ENCODE measurements at places on chromosomes 11 and 22. TPM values are rescaled to one million over a fixed set of nuclear protein-coding genes. Genes with fewer than 3 reads are reported as not detected.

- DNase-seq = no peak
Observed at GRCh38 chr22:48734961-48735360, 1092.7 kb downstream of the BRD1 start.

DNA sequence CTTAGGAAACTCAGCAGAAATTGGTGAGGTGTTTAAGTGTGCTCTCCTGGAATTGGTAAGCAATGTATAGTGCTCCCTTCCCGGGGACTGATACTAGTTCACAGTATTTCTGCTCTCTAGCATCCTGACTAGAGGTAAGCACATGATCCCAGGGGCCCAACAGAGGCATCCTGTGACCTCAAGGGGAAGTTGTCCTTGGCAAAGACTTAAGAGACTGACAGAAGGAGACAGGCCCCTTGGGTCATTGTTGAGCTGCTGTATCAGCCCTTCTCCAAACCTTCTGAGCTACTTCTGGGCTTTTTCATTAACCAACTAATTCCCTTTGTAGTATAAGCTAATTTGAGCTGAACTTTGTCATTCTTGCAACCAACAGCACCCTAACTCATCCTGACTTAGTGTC, 4.3 kb upstream of the TBC1D22A start:
- DNase-seq = no peak

DNA sequence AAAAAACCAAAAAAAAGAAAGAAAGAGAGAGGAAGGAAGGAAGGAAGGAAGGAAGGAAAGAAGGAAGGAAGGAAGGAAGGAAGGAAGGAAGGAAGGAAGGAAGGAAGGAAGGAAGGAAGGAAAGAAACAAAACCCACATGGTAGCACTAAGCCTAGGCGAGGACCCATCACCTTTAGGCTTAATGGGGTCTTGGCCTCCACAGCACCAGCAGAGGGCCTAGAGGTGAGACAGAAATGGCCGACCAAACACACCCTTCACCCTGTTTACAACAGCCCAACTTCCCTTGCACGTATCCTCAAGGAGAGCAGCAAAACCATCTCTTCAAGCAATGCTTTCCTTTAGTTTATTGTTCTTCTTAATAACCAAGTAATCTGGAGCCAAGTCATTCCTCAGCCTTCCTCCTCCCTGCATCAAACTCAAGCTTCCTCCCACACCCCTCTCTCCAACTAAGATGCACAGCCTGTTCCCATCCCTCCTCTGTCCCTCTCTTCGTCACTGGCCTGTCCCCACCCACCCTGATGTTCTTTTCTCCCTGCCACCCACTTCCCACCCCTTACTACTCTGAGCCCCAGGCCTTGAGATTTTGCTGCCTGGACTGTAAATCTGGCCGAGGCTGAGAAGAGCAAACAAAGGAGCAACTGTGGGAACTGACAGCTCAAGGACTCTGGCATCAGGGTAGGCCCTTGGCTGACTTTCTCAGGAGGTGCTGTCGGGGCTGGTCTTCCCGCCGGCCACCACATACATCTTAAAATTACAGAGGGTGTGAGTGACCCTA, 26.0 kb downstream of the POU2AF1 start:
- DNase-seq = no peak

RASD2 gene
- total RNA-seq = 1.6 TPM

HIKESHI gene
- total RNA-seq = 29.2 TPM

DNA sequence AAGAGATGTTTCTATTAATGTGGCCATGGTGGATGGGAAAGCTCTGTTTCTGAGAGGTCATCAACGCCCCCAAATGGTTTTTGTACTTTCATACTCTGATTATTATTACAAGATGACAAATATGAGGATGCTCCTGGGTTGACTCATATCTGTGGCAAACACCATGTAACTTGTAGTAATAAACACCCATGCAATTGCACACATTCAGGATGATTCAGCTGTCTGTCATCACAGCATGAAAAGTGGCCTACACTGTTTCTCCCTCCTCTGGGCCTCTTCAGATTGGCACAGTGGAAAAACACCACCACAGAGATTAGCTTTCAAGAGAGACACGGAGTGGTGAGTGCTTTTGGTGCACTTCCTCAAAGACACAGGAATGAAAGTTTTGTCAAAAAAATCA, 85.4 kb downstream of the MTNR1B start:
- DNase-seq = no peak
